NCI-H748 treated with DMSO at 0.1 percent for 48 hours (cell line): ENCODE measurements at places on chromosomes 3 and 15.

DNA sequence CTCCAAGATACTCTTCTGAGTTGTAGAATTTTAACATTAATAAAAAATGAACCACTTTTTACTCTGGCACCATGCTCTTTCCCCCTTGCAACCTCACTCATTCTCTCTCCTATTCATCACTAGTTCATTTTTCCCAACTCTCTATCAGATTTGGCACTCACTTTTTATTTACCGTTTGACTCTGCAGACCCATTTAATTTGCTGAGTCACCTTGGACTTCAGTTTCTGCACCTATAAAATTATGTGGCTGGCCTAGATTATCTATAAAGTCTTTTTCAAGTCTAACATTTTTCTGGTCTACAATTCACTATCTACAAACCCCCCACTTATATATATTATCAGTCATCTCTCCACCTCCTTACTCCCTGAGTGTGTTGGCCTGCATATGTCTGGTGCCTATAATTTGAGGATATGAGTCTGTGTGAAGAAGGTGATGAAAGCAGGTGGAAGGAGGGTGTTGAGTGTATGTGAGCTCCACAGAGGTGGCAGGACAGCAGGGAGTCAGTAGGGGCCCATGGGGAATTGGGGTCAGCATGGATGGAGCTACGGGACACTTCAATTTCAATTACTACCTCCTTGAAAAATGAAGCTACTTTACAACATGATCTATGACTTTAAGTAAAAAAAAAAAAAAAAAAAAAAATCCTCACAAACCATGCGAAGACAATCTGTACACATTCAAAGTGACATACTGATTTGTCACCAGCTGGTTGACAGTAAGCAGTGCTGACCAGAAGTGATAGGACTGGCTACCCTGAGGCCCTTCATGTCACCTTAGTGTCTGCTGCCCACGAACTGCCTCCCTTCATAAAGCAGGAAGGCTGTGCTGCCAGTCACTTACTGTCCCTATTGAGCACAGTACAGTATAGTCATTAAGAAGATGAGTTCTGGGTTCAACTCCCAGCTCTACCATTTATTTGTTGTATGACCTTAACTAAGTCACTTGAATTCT lies 334.2 kb upstream of the IL12A start:
- DNase-seq: no peak

- no peak for DNase-seq
These were observed 25.3 kb upstream of the ANKRD28 start for GRCh38 chr3:15823092-15823491.

GRCh38 chr3:112875561-112875960 lies 28.9 kb upstream of the CD200R1L start:
- DNase-seq: no peak

DNA sequence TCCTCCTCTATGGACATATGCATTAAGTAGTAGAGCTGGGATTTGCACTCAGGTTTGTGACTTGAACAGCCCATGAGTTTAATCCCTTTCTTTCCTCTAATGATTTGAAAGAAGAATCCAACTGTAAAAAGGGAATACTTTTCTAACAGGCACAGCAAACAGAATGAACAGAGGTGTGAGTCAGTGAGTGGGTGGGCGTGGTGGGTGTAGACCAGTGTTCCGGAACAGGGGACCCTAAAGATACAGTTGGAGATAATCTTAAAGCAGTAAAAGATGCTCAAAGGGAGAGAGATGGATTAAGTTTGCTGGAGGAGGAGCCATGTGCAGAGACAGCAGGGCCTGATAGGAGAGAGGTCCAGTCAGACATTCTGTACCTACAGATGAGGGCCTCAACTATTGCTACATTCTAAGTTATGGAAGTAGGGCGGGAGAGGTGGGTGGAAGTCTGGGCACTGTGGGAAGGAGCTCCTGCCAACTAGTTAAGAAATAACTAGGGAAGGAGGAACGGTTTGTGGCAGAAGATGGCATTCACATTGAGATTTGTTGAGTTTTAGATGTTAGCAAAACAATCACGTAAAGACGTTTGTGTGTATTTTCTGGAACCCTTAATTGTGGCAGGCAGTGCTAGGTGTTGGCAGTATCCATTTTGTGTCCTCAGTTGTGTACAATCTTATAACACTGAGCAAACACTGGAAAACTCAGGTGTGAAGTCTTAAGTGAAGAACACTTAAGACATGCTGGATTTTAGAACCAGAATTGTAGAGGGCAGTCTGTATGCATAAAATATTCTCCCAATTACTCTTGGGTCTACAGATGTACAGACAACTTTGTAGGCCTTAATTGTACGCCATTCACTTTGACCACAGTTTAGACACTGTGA lies 511.0 kb downstream of the GRM7 start:
- no peak for DNase-seq

DNA sequence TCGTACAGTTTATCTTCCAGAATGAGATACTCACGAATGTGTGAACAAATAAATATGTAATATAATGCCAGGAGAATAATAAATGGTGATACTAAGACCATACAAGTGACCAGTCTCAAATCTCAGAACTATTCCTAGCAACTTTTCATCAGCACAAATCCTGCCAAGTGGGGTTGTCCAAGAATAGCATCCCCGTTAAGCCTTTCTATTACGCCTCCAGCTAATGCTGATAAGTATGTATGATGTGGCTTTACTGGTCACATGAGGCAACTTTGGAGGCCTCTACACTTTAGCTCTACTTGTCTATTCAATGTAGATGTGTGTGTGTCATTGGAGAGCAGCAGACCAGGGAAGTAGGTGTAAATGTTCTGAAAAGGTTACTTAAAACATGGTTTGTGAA lies 129.5 kb downstream of the KCNMB2 start:
- DNase-seq: no peak

DNA sequence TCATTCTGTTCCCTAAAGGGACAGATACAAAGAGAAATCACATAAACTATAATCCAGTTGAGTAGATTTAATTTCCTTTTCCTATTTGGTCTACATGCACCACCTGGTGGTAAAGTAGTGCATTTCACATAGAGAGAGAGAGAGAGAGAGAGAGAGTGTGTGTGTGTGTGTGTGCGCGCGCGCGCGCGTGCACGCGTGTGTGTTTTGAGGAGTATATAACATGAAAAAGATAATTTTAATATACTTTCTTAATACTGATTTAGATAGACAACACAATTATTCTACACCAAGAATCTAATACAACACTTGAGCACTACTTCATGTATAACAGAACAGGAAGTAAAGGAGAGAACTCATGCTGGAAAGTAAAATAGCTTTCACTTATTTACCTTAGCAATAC lies 1.1 kb upstream of the FGF7 start:
- peak; percentile 25 for DNase-seq

DNA sequence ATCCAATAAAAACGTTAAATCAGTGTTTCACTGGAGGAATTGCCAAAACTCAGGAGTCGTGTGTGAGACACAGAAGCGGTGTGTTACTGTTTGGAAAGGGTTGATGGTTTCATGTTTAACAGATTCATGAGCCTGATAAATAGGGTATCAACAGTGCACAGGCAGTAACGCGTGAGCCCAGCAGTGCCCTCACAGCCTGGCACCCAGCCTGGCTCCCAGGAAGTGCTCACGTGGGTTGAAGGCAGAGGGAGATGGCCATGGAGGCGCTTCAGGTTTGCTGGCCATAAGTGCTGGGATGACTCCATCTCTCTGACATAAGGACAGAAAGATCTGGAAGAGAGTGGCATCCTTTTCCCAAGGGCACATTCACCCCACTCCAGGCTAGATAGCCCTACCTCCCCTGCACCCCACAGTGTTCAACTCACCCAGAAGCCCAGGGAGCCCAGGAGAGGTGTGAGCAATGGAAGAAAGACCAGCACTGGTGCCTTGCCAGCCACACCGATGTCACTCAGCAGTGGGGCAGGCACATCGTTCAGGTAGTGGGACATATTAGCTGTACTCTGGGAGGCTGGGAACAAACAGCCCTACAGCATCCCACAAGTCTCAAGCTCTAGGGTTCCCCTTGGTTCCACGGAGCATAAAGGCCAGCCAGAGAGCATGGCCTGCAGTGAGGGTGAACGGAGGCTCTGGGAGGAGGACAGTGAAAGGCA lies 164.3 kb downstream of the LRRK1 start:
- DNase-seq: no peak

DNA sequence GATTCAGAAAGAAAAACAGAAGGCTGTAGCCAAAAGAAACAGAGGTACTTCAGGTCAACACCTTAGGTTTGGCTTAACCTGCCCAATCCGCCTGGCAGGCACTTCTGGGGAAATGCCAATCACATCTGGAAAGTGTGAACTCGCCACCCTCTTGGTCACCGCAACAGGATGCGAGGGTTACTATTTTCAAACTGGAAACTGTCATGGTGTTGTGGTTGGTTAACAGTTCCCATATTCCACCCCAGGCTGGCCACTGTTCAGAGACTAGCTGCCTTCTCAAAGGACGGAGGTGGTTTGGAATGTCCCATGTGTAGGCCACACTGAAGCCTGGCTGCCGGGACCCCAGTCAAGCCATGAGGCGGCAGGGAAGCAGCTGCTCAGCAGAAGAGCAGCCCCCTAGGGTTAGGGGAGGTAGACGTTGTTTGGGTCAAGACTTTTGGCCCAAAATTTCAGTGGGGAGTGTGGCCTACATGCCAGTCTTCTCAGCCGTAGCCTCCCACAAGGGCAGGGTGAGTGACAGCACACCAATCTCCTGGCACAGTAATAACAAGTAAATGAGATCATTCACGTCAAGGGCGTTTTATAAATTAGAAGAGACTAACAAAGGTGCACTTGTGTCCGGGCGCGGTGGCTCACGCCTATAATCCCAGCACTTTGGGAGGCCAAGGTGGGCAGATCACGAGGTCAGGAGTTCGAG lies 54.6 kb downstream of the UMPS start:
- DNase-seq: no peak

DNA sequence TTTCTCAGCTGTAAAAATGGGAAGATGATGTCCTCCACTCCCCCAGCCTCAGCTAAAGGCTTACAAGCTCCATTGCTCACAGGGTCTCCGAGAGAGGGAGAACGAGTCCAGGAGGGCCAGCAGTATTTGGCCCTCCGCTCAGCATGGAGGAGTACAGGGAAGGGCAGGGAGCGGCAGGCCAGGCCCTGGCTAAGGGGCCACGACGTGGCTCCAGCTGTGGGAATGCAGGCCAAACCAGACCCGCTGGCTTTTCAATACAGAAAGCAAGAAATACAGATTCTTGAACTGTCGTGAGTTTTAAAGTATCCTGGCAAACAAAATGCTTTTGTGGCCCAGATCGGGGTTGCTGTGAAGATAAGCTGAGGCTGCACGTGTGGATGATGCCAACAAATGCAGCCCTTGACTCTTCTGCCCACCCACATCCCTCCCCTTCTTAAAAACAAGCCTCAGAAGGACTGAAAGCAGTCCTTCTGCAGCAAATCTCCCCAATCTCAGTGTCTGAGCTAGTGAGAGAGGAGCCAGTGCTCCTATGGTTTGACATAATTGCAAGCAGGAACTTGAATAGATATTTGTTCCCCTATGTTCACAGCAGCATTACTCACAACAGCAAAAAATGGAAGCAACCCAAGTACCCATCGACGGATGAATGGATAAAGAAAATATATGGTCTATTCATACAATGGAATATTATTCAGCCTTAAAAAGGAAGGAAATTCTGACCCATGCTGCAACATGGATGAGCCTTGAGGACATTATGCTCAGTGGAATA lies 18.5 kb upstream of the FBLN2 start:
- DNase-seq: no peak

GRCh38 chr3:32791833-32792232 lies 26.0 kb upstream of the TRIM71 start:
- DNase-seq: no peak

DNA sequence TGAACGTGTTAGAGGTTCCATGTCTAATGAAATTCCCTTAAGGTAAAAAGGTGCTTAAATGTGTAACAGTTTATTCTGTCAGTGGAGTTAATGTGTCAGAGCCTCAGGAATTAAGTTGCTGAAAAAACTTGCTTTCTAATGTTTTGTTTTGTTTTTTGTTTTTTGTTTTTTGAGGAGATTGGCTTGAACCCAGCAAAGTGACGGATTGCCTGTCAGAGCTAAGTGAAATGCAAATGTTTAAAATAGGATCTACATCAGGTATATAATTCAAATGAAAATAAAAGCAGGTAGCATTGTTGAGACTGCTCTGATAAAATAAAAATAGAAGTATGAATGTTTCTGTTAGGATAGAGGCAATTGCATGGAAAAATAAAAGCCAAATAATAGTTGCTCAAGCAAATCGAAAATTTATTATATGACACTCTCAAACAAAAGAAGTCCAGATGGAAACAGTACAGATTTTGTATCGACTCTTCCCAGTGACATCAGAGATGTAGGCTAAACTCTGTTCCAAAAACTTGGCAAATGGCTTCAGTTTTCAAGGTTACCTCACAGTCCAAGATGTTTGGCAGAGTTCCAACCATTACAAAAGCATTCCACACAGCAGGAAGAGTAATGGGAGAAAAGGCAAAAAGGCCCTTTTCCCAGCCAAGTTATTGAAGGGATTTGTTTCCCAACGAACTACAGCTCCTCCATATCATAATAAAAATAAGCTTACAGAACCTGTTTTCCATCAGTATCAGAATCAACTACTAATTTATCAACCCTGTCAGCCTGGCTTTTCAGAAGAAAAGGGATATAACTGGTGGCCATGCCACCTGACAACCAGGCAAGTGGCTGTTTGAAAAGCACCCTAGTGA lies 291.0 kb downstream of the TBL1XR1 start:
- DNase-seq: peak; percentile 10

- DNase-seq: no peak
These were observed 8.9 kb downstream of the TAGLN3 start for GRCh38 chr3:112007633-112008032.

DNA sequence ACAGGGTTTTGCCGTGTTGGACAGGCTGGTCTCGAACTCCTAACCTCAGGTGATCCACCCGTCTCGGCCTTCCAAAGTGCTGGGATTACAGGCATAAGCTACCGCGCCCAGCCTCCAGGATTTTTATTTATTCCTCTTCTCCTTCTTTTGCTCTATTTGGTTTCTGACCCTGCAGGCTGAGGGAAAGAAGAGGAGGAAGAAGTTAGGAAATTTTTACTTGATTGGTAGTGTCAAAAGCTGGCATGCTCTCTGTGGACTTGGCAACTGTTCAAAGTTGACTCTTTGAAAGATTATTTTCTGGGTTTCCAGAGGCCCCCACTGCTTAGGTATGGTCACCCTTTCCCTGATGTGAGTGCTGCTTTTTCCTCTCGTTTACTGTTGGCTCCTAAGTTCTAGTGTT lies 372.2 kb downstream of the DIPK2A start:
- DNase-seq: no peak

GRCh38 chr3:129697229-129697969 lies 90.9 kb upstream of the PLXND1 start:
- DNase-seq: no peak

DNA sequence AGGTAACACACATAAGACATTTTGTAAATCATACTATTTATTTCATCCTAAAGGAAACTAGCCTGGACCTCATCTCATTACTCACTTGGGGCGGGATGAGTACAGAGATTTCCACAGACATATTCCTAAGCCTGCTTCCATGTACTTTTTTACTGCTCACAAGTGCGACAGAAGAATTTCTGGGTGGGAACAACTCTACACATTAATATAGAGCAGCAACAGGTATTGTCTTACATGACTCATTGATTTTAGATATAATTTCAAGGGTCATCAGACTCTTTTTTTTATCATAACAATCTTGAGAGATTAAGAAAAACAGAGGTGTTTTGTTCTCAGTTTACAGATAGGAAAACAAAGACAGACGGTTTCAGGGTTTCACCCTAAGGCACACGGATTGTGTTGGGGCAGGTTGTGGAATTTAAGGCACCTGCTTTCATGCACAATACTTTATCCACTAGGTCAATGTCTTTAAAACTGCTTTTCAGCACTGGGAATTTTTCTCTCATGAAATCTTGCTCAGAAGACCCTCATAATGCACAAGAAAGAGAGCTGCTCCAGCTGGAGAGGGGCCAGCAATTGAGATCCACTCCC lies 186.7 kb upstream of the CDIN1 start:
- no peak for DNase-seq
